ENCODE measurements at places on chromosomes 13 and 19.

- DNase-seq: no peak
Measured at GRCh38 chr13:113394339-113394640, 30.4 kb upstream of the GRTP1 start.

GRCh38 chr13:44051918-44052675, 172.4 kb downstream of the LACC1 start:
- no peak for DNase-seq

- no peak for DNase-seq
Measured at GRCh38 chr19:28956421-28956820, 256.5 kb downstream of the UQCRFS1 start.

DNA sequence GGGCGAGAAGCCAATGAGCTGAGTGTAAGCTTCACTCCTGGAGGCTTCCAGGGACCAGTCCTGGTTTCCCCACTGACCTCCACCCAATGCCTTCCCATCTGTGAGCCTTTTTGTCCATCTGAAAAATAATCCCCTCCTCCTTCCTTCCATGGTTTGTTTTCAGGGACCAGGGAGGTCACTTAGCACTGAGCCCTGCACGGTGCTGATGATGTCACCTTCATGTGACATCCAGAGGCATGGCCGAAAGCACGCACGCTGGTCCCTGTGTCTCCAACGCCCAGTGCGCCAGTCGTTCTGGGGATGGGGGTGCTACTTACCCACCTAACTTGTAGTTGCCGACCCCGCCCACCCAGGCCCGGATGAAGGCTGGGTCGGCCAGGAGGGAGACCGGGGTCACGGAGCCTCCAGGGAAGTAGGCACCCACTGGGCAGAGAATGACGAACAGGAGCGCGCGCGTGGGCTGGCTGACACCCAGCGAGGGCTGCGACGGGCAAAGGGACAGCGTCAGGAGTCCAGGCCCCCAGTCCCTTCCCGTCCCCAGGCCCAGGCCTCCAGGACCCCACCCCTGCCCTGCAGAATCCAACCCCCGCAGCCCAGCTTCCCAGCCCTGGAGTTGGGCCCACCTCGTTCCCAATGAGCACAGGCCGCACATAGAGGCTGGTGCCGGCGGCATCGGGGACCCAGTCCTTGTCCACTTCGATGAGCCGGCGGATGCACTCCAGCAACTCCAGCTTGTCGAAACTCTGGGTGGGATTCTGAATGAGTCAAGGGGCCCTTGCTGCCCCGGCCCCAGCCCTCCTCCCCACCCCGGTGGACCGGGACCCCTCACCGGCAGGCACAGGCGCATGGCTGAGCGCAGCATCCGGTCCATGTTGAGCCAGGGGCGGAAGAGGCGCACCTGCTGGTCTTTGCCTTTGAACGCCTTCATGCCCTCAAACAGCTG, 11.2 kb downstream of the BCAT2 start:
- no peak for DNase-seq

DNA sequence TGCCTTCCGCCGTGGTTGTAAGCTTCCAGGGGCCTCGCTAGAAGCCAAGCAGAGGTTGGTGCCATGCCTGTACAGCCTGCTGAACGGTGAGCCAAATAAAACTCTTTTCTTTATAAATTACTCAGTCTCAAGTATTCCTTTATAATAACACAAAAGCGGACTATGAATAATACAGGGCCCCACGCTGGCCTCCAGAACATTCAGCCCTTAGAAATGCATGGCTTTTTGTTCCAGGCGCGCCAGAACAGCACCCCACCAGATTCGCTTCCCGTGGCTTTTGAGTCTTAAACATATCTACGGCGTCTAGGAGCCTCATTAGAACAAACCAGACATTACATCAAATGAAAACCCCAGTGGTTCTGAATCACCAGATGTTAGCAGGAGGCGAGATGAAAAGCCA, 75.1 kb downstream of the SLC15A1 start:
- no peak for DNase-seq

GRCh38 chr13:105202354-105202753, 1333.1 kb downstream of the EFNB2 start:
- DNase-seq: no peak

- DNase-seq: no peak
Measured at GRCh38 chr13:111006506-111007031, 91.7 kb upstream of the ANKRD10 start.
